ENCODE measurements at places on chromosomes 2 and 18.

GRCh38 chr2:113039158-113039557 is 13.5 kb downstream of the IL36B start:
- DNase-seq, result no peak

- DNase-seq, result no peak
Observed at GRCh38 chr2:69789175-69789721, 40.2 kb upstream of the GMCL1 start.

DNA sequence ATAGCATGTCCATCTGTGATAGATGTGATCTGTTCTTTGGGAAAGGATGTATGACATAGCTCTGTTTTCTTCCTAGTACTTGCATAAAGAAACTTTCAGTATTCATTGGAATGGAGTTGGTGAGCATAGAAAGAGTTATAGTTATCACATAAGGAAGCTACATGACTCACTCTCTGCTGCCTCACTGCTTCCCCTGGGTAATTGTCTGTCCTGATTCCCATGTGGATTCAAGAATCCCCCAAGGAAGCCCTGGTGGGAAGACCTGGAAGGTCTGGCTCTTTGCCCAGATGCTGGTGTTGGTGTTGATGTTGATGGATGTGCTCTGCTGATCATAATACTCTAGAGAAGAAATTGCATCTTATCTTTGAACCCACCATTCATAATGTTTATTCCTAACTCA is 60.6 kb downstream of the PTPN4 start:
- DNase-seq, result peak; percentile 50

DNA sequence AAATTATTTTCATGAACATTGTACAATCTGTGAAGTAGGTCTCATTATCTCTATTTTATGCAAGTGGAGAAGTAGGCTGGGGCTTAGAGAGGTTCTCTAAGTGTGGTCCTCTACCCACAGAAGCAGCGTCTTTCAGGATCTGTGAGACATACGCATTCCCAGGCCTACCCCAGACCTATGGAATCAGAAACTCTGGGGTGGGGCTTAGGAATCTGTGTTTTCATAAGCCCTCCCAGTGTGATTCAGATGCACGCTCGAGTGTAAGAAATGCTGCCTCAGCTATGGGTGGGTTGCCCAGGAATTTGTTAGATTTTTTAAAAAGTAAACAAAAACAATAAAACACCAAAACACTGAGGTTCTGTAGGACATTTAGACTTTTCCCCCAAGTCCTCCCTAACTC is 14.8 kb upstream of the ZAP70 start:
- no peak for DNase-seq

- no peak for DNase-seq
Observed at GRCh38 chr2:130369311-130369964, 13.6 kb downstream of the PTPN18 start.

GRCh38 chr2:28828382-28828781 is 17.7 kb downstream of the SPDYA start:
- DNase-seq, result no peak

DNA sequence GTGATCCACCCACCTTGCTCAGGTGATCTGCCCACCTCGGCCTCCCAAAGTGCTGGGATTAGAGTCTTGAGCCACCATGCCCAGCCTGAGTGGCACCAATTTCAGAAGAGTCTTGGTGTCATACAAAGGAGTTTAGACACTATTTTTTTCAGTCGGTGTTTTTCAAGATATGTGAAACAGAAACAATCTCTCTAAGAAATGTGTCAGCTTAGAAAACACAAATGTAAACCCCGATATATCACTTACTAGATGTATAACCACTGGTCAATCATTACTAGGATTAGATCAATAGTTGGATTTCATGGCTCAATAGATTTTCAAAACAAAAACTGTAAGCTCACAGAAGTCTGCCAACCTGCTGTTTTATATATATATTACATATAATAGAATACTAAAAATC is 67.2 kb upstream of the FRZB start:
- no peak for DNase-seq

GRCh38 chr2:163291790-163292189 is 444.0 kb downstream of the FIGN start:
- no peak for DNase-seq

DNA sequence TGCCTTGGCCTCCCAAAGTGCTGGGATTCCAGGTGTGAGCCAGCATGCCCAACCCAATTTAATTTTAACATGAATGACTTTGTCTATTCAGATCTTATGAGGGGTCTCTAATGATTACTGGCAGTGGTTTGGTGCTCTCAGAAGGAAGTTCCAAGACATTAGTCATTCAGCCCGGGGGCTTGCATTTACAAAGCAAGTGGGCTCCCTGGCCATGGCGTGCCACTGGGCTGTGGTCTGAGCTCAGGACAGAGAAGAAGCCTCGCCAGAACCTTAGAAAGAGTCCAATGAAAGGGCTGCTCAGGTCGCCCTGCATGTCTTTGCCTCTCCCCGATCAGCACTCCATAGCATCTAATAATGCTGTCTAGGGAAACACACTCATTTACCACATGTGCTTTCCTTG is 182.6 kb upstream of the CHAC2 start:
- DNase-seq, result no peak

DNA sequence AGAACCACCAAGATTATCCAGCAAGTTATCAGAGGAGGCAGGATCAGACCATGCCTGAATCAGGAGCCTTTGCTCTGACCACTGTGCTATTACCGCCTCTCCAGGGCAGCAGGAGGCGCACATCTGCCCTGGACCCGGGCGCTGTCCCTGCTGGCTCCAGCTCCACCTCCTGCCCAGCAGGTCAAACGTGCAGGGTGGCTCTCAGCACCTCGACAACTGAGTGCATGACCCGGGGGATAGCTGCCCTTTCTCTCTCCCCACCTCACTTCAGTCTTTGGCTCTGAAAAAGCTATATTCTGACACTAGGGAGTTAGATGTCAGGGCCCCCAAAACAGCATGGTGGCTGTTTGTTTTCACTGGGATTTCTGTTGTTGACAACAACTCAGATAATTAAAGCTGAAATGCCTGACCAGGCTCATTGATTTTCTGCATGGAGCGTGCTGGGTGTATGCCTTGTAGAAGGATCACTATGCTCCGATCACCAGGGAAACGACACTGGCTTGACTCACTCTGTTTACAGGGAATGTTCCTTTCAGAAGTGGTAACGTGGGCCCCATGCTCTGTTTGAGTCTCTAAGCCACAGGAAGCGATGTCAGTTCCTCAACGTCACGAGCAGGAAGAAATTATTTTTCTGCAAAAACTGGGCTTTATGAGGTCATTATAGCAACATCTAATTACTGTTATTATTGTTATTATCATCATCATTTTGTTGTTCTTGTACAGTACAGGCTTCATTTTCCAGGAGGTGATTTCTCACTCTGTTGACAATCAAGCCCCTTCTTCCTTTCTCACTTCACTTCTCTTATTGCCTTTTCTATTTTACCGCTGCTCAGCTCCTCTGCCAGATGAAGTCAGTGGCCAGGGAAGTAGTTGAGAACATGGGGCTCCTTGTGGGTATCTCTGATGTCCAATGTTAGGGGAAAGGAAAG is 125.6 kb downstream of the PLB1 start:
- no peak for DNase-seq

DNA sequence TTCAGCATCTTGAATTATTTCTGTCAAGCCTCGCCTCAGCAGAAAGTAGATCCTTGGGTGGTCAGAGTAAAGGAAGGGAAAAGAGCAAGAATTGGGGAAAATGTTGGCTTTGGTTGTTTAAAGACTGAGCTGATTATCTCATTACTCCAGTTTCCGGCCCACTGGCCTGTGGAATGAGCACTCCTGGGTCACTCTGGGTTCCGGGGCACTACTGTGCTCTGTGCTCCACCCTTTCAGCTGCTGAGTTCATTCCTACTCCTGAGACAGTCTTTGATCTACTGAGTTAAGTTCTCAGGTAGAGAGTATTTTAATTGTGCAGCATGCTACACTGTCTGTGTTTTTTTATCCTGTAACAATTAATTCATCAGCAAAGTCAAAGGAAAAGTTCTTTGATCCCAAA is 427.7 kb downstream of the CDH2 start:
- DNase-seq, result no peak

All from DMS 273 treated with DMSO at 0.1 percent for 48 hours (cell line).